Keratinocyte (primary cell): ENCODE measurements at places on chromosomes 3 and 15.
A peak's percentile ranks its signal among the peaks of the same experiment; 100 is the strongest.

- DNase-seq, result no peak
Observed at GRCh38 chr15:87348746-87349145, 907.8 kb downstream of the NTRK3 start.

DNA sequence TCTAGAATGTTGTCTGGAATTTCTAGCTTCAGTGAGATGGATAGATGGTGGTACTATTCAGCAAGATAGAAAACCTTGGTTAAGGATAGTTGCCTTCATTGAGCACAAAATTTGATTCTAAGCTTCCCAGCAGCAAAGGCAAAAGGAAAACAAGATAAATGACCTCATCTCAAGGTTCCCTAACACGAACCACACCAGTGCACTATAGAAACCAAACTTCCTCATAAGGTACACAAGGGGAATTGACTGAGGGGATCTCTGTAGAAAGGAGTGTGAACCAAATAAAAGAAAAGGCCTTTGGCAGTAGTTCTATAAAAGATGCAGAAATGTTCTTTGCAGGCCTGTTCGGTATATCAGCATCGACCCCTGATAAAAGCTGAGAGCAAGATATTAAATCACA lies 288.9 kb downstream of the SHQ1 start:
- DNase-seq, result no peak

DNA sequence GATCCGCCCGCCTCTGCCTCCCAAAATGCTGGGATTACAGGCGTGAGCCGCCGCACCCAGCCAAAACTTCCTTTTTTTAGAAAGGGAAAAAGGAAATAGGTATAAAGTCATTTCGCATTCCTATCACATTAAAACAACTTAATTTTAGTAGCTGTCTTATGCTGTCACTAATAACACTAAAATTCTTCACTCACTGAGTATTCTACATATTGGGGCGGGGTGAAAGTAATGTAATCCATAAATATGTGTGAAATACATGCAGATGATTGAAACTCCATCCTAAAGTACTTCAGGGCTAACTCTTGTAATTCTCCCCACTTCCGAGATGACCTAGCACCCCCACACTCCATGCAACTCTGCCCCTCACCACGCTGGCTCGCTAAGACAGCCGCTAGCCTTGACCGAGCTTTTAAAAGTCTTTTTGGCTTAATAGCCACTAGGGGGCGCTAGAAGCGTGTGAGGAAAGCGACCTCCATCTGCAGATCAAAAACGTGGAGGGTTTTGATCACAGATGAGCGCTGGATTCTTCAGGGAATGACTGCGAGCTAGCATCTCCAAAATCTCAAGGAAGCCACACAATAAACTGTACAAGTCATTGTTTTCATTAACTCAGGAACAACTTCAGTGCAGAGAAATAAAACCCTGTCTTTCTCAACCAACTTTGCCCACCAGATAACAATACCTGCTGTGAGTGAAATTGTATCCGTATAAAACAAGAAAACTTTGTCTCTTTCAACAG lies 129.3 kb upstream of the IGF1R start:
- DNase-seq, result peak; percentile 36

- DNase-seq, result peak; percentile 44
Observed at GRCh38 chr3:127456471-127457093, 134.0 kb downstream of the TPRA1 start.

GRCh38 chr3:185195652-185196051 lies 42.8 kb upstream of the C3orf70 start:
- no peak for DNase-seq

GRCh38 chr15:86857701-86858100 lies 778.0 kb downstream of the AGBL1 start:
- DNase-seq, result no peak

DNA sequence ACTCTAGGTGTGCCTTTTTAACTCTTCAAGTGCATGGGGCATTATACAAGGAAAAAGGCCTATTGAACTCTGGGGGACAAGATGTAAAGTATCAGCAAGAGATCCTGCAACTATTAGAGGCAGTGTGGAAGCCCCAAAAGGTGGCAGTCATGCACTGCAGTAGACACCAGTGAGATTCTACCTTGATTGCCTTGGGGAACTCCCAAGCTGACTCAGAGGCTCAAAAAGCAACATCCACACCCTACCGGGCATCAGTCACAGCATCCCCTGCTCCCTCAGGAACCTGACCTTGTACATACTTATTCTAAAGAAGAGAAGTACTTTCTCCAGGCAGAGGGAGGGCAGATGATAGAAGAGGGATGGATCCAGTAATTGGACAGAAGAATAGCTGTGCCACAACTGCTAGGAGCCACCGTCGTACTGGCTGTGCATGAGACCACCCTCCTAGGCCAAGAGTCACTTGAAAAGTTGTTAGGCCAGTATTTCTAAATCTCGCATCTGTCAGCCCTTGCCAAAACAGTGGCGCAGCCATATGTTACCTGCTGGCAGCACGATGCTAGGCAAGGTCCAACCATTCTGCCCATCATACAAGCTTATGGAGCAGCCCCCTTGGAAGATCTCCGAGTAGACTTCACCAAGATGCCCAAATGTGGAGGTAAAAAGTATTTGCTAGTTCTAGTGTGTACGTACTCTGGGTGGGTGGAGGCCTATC lies 523.1 kb upstream of the FRG2C start:
- DNase-seq, result no peak

DNA sequence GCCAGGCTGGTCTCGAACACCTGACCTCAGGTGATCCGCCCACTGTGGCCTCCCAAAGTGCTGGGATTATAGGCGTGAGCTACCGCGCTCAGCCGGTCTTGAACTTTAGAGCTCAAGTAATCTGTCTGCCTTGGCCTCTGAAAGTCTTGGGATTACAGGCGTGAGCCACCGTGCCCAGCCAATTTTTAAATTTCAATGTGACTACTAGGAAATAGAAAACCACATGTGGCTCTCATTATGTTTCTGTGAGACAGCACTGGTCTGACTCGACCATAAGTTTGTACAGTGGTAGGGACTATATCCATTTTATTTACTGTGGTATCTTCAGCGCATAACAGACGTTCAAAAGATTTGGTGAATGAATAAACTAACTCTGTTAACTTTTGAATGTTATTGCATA lies 9.1 kb downstream of the ZFAND6 start:
- no peak for DNase-seq

DNA sequence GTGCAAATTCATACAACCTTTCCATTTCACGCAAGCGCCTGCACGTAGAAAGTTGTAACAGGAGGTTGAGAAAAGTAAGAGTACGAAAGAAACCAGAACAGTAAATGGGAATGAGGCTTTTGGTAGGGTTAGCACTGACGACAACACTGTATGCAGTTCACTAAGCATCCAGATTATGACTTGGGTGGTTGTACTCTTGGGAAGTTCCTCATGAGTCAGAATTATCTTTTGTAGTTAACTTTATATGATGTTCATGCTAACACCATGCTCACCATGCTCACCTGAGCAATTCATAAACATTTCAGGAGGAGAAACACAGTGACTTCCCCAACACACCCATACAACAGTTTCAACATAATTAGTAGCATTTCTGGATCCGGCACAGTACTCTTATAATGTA lies 3.0 kb upstream of the LPP start:
- DNase-seq, result no peak

DNA sequence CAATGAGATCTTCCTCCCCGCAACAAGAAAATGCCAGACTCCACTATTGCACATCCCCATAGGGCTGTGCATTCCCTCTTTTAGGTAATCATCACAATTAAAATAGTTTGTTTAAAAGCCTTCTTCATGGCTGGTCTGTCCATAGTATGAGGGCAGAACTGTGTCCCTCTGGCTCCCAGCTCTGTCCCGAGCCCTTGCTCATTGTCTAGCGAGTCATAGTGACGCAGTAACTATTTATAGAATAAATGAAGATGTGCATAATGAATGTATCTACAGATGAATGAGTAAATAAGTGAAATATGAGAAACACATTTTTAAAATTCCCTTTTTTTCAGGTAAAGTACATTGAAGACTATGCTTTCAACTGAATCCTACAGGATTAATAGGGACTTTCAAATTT lies 128.4 kb upstream of the TMC3 start:
- no peak for DNase-seq

DNA sequence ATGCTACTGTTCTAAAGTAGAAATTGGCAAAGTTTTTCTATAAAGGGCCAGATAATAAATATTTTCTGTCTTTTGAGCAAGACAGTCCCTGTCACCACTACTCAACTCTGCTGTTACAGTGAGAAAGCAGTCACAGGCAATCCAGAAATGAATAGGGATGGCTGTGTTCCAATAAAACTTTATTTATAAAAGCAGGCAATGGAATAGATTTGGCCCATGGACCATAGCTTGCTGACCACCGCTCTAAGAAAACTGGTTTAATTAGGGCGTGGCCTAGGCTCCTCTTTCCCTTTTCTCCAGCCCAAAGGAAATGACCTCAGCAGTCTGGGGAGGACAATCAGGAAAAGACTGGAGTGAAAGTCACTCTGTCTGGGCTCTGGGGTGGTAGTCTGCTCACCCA lies 183.8 kb downstream of the MEGF11 start:
- no peak for DNase-seq

- DNase-seq, result no peak
Observed at GRCh38 chr3:138197058-138197457, 10.0 kb downstream of the ARMC8 start.

- DNase-seq, result no peak
Observed at GRCh38 chr3:141486746-141487520, at the start of gene RASA2. RASA2 (plus strand) TSS chr3:141487027; CDS start chr3:141487084, 57 bp downstream.

GRCh38 chr15:78726870-78727551 lies 84.3 kb downstream of the ADAMTS7 start:
- DNase-seq, result no peak

- DNase-seq, result no peak
Observed at GRCh38 chr3:183309276-183309675, 56.2 kb downstream of the B3GNT5 start.

GRCh38 chr15:75508840-75509532 lies 57.5 kb upstream of the SIN3A start:
- DNase-seq, result no peak

DNA sequence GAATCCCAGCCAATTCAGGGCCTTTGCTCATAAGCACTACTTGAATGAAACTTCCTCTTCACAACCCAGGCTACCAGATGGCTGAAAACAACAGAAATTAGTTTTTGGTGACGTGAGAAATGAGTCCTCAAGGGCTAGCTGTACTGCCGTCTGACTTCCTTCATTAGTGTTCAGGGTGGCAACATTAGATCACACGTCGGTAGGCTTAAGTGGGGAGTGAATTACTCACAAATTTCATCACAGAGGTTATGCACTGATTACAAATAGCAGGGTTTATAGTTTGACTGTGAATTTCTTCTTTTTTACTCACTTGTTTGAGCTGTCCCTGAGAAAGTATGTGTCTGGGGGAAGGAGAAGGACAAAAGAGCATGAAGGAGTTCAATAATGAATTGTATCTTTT lies 397.2 kb downstream of the GAP43 start:
- no peak for DNase-seq

- DNase-seq, result no peak
Observed at GRCh38 chr3:146218880-146219866, 31.7 kb downstream of the PLSCR4 start.

- no peak for DNase-seq
Observed at GRCh38 chr3:89679686-89680085, 572.3 kb downstream of the EPHA3 start.

GRCh38 chr15:49137861-49138260 lies 17.5 kb downstream of the COPS2 start:
- DNase-seq, result no peak

GRCh38 chr15:56537881-56538280 lies 72.9 kb upstream of the MNS1 start:
- DNase-seq, result no peak

DNA sequence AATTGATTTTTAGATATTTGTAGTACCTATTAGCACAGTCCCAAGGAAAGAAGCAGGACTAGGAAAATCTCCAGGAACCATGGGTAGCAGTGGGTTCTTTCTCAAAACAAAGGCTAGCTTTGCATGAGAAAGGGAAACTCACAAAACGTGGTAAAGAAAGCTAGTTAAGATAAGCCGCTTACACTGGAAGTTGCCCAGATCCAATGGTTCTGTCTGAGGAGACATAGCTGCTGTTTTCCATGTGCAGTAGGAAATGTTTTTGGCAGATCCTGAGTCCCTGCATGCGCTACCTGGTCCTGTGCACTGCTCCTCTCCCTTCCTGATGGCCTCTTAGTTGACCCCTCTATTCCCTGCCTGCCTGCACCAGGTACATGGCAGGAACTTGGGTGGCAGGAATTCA lies 60.4 kb downstream of the TFG start:
- DNase-seq, result no peak

GRCh38 chr3:74443102-74443501 lies 171.4 kb downstream of the CNTN3 start:
- DNase-seq, result no peak

DNA sequence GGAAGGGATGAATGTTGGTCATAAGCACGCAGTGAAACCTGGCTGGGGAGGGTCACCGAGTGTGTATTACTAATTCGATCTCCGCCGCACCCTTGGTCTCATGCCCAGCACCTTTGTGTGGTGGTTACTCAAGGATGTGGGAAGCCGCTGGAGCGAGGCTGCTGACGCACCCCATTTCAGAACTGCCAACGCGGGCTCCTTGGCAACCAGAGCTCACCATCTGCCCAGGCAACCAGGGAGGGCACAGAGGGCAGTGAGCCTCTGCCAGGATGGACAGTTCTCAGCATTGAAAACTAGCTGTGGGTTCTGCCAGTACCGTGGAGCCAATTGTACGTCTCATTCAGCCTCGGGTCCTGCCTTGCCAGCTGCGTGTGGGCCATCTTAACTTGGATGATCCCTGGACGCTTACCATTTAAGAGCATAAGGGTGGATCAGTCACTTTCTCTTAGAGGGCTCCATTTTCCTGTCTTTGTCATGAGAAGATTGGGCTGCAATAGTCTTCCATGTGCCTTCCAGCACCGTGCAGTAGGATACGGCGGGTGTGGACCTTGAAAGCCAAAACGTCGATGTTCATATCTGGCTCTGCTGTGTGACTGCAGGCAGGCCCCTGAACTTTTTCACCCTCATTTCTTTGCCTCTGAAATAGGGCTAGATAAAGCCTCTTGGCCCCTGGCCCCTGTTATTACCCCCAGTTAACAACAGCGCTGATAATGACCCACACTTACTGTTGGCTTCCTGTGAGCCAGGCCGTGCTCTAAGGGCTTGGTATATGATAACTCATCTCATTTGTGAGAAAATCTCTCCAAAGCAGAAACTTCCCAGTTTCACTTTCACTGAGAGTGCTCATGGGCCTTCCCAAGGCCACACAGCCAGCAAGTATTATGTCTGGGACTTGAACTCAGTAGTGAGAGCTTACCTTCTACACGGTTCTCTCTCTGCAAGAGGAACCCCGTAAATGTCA lies 238.8 kb downstream of the OPA1 start:
- DNase-seq, result peak; percentile 76

DNA sequence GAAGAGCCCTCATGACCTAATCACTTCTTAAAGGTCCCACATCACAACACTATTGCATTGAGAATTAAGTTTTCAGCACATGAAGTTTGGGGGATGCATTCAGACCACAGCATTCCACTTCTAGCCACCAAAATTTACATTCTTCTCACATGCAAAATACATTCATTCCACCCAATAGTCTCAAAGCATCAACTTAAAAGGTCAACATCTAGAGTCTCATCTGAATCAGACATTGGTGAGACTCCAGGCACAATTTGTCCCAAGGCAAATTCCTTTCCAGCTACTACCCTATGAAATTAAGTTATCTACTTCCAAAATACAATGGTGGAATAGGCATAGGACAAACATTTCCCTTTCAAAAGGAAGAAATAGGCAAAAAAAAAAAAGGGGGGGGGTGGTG lies 64.9 kb downstream of the PLSCR2 start:
- no peak for DNase-seq

- no peak for DNase-seq
Observed at GRCh38 chr15:70580958-70581357, 182.4 kb downstream of the UACA start.
